ENCODE measurements at places on chromosomes 3 and 15.
A peak's percentile ranks its signal among the peaks of the same experiment; 100 is the strongest.

DNA sequence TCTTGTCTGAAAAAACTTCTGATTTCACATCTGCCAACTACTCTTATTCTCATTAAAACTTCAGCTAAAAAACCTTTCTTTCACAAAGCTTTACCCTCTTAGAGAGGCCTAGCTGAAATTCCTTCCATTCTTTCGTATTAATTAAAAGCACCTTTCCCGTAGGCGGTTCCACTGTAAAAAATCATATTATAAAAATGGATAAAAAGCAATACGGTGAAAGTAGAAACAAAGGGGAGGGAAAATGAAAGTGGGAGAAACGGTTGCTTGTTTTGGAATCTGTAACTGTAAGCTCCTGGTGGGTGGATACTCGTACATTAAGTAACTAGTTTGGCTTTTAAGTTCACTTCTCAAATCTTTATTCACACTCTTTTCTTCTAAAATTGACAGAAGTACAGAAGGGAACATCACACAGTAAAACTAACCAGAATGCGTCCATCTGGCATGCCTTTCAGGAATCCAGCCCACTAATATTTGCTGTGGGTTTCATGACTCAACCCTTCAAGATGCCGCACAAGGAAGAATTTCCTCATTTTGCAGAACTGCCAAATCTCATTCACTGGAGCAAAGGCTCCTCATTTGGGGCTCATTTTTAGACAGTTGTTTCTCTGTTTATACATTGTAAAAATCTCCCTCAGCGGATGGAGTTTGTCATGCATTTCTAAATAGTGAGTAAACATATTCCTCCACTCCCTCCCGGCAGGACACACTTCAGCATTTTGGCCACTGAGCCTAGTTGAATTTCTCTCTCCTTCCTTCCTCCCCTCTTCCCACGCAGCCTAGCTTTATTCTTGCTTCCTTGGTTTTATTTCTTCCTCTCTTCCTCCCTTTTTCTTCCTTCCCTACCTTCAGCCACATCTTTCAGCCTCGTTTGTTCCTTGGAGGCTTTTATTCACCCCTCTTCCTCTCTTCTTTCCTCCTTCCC lies 419.5 kb upstream of the NAALADL2 start:
- no peak for DNase-seq

DNA sequence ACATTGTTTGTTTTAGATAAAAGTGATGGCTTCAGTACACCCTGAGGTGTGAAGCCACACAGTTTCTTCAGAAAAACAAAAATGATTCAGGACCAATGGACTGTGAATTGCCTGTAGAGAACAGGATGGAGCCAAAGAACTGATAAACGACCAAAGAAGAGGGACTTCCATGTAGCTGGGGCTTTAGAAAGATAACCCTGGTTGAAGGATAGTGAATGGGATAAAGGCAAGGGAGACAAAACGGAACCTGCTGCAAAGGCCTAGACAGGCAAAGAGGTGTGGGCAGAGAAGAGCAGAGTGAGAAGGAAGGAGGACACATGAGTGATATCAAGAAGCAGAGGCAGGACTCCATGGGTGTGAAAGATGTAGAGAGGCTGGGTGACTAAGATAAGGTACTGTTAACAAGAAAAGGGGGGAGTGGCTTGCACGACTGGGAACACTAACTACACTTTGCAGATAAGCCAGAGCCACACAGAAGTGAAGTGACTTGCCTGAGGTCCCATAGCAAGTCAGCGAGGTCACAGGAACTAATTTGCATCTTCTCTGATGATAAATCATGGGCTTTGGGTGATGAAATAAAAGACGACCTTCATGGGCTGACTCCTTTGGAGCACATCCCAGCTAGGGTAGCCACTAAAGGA lies 44.3 kb downstream of the RAB6B start:
- no peak for DNase-seq

- no peak for DNase-seq
Measured at GRCh38 chr3:185207931-185208746, 45.7 kb downstream of the EHHADH start.

DNA sequence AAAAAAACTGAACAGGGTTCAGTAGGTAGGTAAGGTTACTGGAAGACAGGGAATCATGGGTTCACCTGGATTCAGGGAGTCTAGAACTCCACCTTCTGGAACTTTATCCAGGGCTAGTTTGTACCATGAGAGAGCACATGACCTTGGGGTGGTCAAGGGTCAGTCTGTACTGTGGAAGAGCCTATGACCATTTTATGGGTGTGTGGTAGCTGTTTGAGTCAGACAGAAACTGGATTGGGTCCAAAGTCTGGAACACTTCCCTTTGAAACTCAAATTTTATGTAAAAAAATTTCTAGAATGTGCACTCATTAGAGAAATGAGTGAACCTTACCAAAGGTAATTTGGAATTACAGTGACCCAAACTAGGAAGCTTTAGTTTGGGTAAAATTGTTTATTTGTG lies 486.0 kb upstream of the AGTR1 start:
- no peak for DNase-seq

DNA sequence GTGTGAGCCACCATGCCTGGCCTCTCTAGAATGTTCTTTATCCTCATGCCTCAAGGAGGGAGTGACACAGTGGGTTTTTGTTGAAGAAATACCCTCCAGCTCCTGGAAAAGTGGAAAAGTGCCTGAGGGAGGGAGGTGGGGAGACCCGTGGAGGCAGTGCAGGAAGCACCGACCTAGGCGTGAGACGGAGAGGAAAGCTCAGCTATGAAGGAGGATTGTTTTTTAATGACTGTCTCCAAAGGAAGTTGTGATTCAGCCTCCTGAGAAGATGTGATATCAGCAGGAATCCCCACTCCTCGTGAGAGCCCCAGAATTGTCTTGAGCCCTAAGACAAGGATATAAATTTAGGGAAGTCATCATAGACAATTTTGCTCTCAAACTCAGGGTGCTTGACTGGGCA lies 21.7 kb downstream of the RPLP1 start:
- DNase-seq: no peak

GRCh38 chr3:1703169-1703568 lies 395.5 kb upstream of the CNTN4 start:
- DNase-seq: no peak

GRCh38 chr15:55290528-55291057 lies 980 bp upstream of the RAB27A start:
- peak; percentile 88 for DNase-seq

DNA sequence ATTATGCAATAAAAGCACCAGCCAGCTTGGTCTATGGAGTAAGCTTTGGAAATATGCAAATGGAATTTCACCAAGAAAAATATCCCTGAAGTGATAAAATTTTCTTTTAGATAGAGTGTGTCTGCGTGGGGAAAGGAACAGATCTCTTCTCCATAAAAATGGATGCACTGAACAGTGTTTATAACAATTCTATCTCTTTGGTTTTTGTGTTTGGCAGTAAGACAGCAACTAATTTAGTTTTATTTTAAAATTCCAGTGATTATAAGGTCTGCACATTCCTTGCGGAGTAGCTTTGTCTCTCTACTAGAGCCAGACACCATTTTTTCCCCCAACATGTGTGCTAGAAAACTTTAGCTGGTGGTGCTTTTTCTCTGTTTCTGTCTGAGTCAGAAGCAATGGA lies 712.4 kb downstream of the GRM7 start:
- no peak for DNase-seq

DNA sequence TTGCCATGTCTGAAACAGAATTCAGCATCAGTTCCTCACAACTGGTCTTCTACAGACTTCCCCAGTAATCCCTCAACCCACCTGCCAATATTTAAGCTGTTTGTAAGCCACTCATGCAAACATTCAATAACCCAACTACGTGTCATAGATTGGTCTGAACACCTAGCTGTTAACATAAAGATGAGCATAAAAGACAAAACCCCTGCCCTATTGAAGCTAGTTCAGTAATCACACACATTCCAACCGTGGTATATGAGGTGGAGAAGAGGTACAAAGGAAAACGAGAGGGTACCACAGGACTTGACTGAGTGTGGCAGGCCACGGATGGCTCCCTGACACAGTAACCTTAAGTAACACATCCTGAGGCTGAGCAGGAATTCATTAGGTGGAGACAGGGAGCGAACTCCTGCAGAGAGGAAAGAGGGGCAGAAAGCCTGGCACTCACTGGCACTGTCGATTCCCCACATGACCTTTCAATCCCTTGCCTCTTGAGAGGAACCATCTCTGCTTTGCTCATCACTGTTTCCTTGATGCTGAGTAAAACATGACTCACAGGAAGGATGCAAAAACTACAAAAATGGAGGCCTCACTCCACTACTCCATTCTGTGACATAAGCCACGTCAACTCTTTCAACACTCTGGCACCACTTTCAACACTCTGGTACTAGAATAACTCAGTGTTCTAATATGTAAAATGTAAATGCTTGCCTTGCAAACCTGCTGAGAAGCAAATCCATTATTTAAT lies 31.3 kb downstream of the RPN1 start:
- no peak for DNase-seq

GRCh38 chr3:115549071-115549470 lies 74.2 kb upstream of the GAP43 start:
- DNase-seq: no peak

DNA sequence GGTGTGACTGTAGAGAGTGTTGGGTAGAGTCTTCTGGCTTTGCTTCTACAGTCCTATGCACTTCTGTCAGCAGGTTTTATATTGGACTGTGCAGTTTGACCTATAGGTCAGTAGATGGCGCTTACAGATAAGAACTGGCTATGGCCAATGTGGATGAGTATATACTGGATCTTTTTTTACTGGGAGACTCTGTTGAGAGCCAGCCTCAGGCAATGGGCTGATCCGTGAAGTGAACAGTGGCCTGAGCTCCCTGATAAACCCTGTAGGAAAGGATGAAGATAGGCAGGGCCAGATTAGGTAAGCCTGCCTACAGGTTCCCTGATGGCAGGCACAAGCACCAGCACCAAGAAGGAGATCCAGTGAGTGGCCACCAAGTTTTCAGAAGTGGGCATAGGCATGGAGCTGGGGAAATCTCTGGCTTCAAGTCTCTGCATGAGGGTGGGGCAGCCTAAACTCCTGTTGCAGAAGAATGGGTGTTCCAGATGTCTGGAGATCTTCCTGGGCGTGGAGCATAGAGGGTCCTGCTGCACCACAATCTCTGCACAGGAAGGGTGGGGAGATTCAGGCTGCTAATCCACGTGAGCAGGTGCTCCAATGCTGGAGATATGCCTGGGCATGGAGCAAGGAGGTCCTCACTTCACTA lies 326.0 kb upstream of the SGO1 start:
- DNase-seq: no peak

DNA sequence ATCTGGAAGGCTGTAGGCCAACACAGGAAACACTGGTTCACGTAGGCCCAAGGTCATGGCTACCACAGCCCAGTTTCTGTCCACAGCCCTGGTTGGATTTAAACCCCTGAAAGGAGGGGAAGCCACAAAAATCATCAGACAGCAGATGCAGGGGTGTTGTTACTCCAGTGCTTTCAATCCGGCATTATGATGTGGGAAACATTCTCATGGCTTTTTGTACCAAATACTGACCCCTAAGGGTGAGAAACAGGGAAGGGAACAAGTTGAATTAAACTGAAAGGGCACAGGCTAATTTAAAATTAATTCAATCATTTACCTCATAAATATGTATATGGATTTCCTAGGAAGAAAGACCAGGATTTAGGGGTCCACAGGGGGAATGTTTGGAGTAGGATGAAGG lies 375.6 kb downstream of the CTNNB1 start:
- DNase-seq: no peak

GRCh38 chr3:81434161-81434560 lies 327.3 kb downstream of the GBE1 start:
- no peak for DNase-seq

DNA sequence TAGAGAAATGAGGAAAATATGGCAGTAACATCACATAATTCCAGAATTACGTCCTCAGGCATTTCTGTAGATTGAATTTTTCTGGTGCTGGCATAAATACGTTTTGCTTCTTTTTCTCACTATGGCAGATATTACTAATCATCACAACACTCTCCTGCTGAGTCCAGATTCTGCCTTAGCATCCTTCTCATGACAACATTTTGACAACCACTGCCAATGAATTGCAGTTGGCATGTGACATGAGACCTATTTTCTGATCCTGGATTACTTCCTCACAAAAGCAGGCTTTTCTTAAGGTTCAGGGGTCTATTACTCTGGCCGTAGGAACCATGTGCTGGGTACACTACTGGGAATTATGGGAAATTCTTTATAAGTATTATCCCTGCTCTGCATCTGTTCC lies 22.5 kb upstream of the ARL6 start:
- no peak for DNase-seq

GRCh38 chr3:125271127-125271526 lies 58.6 kb upstream of the SLC12A8 start:
- no peak for DNase-seq

- no peak for DNase-seq
Measured at GRCh38 chr15:36589971-36590370, 10.5 kb downstream of the CDIN1 start.

- DNase-seq: no peak
Measured at GRCh38 chr3:24215502-24215901, 270.4 kb downstream of the NR1D2 start.

GRCh38 chr15:29064290-29064689 lies 178.5 kb downstream of the APBA2 start:
- no peak for DNase-seq

GRCh38 chr3:63824309-63824708 lies 5.2 kb downstream of the C3orf49 start:
- no peak for DNase-seq

DNA sequence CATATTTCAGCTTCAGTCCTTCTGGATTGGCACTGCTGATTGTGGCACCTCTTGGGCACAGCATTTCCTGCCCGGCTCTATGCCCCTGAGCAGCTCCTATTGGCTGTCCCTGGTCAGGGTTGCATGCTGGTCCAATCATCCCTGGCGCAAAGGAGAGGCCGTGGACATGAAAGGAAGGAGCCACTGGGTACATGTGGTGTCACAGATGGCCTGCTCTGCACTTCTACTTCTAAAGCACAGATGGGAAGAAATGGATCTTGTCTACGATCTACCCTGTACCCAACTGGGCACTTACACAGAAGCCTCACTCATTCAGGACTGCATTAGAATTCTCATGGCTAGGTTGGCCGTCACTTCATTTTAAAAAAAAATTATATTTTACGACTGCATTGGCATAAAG lies 232.5 kb downstream of the SHQ1 start:
- no peak for DNase-seq

GRCh38 chr15:55183679-55184078 lies 13.1 kb downstream of the RSL24D1 start:
- DNase-seq: no peak

DNA sequence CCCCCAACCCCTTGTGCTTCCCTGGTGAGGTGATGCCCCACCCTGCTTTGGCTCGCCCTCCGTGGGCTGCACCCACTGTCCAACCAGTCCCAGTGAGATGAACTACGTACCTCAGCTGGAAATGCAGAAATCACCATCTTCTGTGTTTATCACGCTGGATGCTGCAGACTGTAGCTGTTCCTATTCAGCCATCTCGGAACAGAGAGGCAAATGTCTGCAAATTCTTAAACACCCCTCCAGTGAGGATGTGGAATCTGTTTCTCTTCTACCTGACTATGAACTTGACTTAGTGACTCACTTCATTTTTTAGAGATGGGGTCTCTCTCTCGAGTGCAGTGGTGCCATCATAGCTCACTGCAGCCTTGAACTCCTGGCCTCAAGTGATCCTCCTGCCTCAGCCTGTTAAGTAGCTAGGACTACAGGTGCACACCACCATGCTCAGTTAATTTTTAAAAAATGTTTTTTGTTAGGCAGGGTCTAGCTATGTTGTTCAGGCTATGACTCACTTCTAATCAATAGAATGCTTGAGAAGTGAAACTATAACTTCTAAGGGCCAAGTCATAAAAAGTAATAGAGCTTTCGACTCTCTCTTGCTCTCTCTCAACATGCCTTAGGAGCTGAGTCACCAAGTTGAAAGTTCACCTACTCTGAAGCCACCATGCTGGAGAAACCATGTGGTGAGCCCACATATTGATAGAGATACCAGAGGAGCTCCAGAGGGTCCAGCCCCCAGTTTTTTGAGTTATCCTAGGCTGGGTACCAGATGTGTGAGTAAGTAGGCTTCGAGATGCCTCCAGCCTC lies 11.5 kb upstream of the PARP14 start:
- DNase-seq: no peak
